ENCODE measurements at places on chromosomes 2 and 18. TPM values are rescaled to one million over a fixed set of nuclear protein-coding genes. Genes with fewer than 3 reads are reported as not detected.

DNA sequence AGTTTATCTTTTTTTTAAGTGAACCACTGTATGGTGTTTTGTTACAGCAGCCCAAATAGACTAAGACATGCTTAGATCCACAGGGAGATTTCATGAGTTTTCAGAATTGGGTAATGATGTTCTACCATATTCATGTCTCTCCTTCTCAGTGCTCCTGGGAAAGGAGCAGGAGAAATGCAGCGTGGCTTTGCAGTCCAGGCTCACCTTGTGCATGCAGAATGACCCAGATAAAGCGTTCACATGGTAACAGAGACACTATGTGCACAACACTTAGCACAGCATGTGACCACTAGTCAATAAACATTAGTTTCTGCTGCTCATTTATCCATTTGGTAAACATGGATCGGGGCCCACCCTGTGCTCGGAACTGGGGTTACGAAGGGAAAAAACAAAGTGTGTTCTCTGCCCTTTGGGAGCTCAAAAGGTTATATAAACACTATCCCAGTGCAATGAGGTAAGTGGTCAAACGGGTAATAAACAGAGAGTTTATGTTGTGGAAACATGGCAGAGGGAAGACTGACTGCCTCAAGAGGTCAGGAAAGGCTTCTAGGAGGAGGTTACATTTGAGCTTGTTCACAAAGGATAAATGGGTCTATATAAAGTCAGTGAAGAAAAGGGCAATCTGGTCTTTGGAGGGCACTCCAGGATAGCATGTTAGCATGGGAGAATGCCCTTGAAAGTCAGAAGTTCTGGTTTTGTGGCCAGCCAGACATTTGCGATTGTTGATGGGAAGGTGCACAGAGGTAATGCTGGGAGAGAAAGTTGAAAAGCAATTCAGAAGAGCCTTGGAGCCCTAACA lies 299.2 kb downstream of the TDRD15 start:
- H3K27ac ChIP-seq, result peak overlapping the region; percentile 38
- H3K27me3 ChIP-seq, result no peaks in the 10 kb centered on the region
- no peak overlapping the region for H3K4me3 ChIP-seq
- peaks cover 6% of the 10 kb centered on the region for H3K4me1 ChIP-seq

- H3K27ac ChIP-seq, result no peak overlapping the region
- no peak for DNase-seq
- no peaks in the 10 kb centered on the region for H3K27me3 ChIP-seq
- no peak overlapping the region for H3K4me3 ChIP-seq
- no peaks in the 10 kb centered on the region for H3K4me1 ChIP-seq
These were observed 113.1 kb upstream of the XIRP2 start for GRCh38 chr2:166775176-166775575.

DNA sequence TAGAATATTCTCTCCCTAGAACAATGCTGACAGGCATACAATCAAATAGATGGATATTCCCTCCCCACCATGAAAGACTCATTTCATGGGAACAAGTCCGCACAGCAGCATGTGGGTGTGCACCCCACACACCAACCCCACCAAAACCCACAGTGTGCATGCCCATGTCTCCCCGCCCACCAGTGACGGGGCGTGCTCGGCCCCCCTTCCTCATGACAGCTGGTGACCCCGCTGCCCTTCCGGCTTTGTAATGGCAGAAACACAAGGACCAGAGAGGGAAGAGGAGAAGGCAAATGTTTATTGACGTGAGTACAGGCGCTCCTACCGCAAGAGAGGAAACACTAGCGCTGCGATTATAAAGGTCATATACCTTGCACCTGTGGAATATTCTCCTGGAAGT lies 30.8 kb upstream of the ODC1 start:
- peaks cover 5% of the 10 kb centered on the region for H3K4me1 ChIP-seq
- no peak overlapping the region for H3K27ac ChIP-seq

RBM45 gene
- total RNA-seq, result 12.6 TPM

RESP18 gene
- total RNA-seq, result not detected
